Stimulated activated CD4-positive, alpha-beta T cell treated with anti-CD3 and anti-CD28 coated beads, TNF-alpha, amount 100 ng/mL, for 4 hours (primary cell): ENCODE measurements at places on chromosomes 6 and 20.
A peak's percentile ranks its signal among the peaks of the same experiment; 100 is the strongest.

GRCh38 chr6:40937491-40937890 is 101.5 kb downstream of the UNC5CL start:
- DNase-seq, result no peak

DNA sequence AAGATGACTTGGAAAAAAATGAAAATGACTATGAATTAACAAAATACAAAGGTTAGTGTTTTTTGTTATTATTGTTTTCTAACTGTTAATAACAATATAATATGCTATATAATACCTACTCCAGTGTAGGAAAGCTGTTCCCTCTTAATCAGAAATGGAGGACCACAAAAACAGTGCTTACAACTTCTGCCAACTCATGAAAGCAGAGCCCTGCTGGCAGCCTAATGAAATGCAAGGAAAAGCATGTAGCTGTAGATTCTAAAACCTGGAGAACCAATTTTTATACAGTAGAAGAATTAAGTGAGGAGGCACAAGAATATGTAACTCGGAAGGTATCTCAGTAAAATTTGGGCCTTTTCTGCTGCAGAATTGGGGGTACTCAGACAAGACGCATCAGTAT is 29.4 kb downstream of the PHIP start:
- no peak for DNase-seq

DNA sequence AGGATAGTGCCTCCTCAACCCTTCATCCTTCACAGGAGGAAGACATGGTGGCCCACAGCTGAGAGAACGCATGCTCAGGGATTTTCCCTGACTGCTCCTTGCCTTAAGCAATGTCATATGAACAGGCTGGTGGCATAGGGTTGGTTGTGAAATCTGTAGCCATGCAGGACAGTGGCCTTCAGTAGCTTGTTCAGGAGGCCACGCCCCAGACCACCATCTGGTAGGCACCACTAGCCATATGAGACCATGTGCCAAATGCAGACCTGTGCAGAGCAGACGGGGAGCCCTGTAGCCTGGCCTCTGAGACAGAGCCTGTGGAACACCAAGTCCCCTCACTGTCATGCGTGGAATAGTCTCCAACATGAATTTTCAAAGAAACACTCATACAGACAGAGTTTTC is 76.5 kb downstream of the ADTRP start:
- no peak for DNase-seq

GRCh38 chr6:53765270-53765669 is 29.5 kb upstream of the LRRC1 start:
- DNase-seq, result no peak

DNA sequence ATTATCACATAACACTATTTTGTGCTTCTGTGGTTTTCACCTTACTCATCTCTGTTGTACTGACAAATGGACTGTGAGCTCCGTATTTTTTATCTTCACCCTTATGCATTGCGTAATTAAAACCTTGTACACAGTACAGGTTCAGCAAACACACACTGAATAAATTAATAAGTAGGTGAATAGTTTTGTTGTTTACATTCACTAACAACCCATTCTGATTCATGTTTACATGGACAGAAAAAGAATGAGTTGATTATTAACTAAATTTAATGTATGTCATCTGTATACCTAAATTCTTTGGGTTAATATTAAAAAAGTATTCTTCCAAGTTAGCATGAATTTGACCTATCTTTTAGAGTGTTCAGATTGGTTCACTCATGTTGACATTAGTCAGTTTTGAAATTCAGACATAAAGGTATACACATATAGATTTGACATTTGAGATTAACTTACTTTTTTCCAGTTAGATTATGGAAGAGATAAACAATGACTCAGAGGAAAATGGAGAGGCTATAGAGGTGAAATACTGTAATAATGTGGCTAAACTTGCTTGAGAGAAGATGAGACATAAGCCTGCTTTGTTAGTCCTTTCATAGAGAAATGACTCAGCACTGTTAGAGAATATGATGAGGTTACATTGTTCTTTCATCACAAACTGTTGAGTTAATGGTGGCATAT is 541.7 kb upstream of the FLRT3 start:
- DNase-seq, result no peak

GRCh38 chr20:46646659-46647380 is 4.4 kb downstream of the SLC13A3 start:
- no peak for DNase-seq

DNA sequence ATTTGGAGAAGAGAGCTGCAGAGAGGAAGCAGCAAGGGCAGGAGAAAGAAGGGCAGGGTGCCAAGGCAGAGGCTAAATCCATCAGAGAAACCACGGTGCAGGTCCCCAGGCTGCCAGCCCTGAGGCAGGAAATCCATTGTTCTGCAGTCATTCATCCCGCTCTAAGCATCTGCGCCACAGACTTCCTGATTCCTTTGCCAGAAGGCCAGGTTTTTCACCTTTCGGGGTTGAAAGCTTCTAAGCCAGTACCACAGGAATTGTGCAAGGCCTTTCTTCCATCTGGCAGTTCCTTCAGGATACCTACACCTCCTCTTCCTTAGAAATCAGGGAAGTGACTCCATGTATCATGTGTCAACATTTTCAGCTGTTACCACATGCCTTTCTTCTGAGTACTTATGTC is 45.6 kb downstream of the ADGRF5 start:
- no peak for DNase-seq

DNA sequence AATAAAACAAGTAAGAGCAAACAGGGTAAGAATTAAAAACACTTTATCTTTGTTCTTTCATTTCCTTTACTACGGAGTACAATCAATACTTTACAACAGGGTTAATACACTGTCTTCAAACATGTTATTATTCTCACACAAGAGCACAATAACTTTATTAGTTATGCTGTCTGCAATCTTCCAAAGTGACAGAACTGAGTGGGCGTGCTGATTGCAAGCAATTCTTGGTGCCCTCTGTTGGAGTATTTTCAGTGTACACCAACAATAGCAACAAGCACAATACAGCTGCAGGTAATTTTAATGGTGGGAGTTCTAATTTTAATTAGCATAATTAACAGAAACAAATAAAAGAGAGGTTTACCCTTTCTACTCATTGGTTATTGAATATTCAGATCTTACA is 33.9 kb upstream of the PTPRK start:
- no peak for DNase-seq

- DNase-seq, result no peak
Observed at GRCh38 chr6:168886964-168887363, 366.7 kb downstream of the THBS2 start.

DNA sequence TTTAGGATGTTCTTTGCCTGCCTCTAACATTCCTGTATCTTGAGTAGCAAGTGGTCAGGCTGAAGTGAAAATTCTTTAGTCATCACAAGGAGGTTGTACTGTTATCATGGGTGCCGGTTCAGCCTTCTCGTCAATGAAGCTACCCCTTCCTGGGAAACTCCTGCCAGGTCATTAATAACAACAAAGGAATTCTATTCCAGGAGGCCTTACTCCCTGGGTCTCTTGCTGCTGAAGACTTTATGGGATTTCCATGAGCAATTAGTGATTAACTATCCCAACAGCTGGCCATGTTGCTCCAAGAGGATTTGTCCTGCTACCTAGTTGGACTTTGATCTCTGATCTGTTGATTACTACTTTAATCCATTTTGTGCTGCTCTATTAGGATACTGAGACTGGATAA is 62.7 kb upstream of the ELOVL5 start:
- DNase-seq, result no peak

- no peak for DNase-seq
Observed at GRCh38 chr6:153123801-153124200, 7.3 kb downstream of the RGS17 start.

GRCh38 chr6:140275725-140276124 is 901.3 kb upstream of the CITED2 start:
- DNase-seq, result no peak

GRCh38 chr20:43798291-43799149 is 71.7 kb upstream of the GTSF1L start:
- DNase-seq, result no peak

DNA sequence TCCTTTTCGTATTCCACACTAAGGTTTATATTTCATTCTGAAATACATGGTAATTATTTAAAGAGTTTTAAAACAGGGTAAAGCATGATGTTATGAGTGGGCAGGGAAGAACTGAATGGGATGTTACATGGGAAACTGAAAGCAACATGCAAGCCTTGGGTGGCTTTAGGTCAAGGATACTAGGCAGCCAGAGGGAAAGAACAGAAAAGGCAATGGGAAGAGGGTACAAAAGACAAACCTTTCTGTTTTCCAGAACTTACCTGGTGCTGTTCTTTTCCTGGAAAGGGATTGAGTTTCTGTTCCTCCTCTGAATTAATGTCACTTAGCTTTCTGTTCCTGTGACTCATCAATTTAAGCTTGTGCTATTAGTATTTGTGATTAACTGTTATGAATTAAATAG is 71.2 kb upstream of the SMIM8 start:
- no peak for DNase-seq

DNA sequence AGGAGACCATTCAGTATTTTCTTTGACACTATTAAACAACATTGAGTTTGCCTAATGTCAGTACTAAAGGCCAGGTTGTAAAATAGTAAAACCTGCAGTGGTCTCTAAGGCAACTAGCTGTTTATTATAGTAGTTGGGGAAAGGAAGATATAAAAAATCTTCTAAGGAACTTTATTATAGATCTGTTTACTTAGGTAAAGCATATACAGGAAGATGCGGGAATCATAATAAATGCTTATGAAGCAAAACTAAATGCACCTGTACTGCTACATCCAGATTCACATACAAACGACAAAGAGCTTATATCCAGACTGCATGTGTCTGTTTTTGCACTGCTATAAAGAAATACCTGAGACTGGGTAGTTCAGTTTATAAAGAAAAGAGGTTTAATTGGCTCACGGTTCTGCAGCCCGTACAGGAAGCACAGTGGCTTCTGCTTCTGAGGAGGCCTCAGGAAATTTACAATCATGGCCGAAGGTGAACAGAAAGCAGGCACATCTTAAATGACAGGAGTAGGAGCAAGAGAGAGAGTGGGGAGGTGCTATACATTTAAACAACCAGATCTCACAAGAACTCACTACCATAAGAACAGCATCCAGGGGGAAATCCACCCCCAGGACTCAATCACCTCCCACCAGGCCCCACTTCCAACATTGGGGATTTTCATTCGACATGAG is 8.7 kb upstream of the TRIM39 start:
- DNase-seq, result no peak

- no peak for DNase-seq
Observed at GRCh38 chr6:37640786-37641395, 56.8 kb downstream of the MDGA1 start.

DNA sequence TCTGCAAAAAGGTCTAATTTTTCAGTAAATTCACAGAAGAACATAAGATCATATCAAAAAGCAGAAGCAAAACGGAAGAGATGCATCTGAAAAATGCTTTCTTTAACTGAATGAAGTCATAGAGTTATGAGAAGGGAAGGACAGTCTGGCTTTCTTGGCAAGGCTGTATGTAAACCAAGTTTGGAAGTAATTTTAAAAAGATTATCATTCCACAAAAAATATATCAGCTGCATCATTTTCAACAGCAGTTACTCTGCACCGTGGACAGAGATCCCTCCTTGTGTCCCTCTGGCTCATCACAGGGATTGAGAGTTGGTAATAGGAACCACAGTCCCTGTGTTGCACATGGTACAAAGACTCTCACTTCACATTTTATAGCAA is 258.5 kb downstream of the HIVEP2 start:
- no peak for DNase-seq

GRCh38 chr6:88177961-88178464 is 11.9 kb upstream of the CNR1 start:
- DNase-seq, result no peak

DNA sequence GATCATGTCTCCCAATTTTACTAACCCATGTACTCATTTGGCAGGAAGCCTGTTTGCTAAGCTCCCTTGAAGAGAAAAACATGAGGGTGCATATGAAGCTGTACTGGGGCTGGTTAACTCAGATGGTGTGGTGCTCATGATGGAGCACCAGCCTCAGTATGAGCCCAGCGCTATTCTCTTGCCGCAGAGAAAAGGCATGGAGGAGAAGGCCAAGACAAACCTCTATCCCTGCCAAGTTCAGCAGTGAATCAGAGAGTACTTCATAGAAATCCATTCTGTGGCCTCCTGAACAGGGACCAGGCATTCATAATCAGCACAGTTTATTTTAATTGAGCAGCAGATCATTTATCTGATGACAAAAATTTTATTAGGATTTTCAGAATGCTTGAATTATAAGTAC is 398.1 kb downstream of the LMBRD1 start:
- DNase-seq, result no peak

DNA sequence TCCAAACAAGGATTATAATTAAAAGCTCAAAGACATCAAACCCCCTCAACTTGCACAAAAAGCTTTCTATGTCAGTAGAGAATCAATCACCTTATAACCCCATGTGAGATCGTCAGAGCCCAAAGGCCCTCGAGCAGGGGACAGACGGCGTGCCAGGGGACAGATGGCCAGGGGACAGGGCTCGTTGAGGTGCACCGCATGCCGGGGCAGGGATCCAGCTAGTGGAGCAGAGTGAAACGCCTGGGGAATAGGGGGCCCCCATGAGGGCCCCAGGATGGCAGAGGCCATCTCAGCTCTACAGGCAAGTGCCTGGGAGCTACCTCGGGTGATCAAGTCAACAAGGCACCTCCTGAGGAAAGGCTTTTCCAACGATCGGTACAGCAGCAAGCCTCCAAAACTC is 28.6 kb downstream of the DIDO1 start:
- DNase-seq, result no peak

GRCh38 chr6:41191569-41191968 is 9.4 kb downstream of the TREML2 start:
- DNase-seq, result no peak

DNA sequence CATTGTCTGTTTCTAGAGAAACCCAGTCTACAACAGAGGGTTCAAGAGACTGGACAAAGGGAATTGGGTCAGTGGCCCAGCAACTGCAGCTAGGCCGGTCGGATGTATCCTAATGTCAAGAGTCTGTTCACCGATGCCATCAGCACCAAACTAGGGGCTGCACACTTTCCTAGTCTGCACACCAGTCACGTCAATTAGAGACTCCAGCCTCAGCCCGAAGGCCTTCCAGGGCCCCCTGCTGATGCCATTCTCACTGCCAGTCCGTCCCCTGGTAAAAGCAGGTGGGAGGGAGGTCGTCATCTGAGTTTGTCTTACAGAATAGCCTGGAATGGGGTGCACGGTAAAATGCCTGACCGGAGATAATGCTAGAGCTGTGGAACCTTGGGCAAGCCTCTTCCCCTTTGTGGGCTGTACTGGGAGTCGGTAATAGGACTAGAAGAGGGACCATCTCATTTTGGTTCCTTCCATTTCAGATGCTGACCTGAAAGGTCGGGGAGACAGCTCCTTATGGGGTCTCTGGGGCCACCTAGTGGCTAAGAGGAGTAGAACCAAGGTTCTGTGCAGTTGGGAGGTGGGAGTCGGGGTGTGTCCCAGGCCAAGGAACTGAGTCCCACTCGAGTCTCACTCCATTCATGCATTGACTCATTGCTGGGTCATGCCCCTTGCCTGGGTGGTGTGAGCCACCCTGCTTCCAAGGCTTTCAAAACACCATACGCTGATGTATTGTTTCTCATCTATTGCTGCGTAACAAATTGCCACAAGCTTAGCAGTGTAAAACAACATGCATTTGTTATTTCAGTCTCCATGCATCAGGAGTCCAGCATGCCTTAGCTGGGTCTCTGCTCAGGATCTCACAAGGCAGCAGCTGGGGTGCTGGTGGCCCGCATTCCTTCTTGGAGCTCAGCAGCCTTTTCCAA is 5.1 kb downstream of the SOX12 start:
- peak; percentile 34 for DNase-seq
